ENCODE measurements at places on chromosomes 3 and 15.

GRCh38 chr15:83208367-83208661 lies 691 bp upstream of the HDGFL3 start:
- DNase-seq, result no peak

- peak; percentile 2 for DNase-seq
Measured at GRCh38 chr15:38254051-38254883, 1.6 kb downstream of the SPRED1 start.

- DNase-seq, result no peak
Measured at GRCh38 chr15:52104532-52105004, 8.0 kb downstream of the BCL2L10 start.

DNA sequence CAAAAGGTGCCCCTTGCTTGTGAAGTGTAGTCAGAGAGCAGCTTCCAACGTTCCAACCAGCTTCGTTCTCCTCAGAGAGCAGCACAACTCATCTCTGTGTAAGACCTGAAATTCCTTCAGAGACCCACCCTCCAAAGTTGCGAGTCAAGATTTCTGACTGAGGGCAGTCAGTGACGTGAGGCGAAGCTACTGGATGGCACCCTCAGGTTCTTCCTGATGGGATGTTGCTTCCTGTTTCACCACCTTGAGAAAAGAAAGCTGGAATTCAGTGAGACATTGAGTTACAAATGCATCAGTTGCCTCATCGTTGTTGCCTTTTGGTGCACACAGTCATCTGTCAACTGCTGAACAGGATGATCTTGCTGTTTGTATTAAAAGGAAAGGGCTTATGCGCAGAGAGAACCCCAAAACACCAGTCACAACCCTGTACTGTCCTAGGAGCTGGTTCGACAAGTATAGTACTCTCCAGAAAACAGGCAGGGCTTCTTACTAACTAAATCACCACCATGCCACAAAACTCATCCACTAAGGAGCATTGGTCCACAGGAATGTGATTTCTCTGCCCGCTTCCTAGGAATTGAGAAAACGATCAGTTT lies at the start of gene CERS3:
CERS3 (minus strand) TSS at position 118 of the 596 bp plus-strand sequence. CDS start 27,101 bp downstream, outside the sequence.
- no peak for DNase-seq

GRCh38 chr15:43516185-43516584 lies 1.2 kb upstream of the MAP1A start:
- DNase-seq, result no peak

- DNase-seq, result no peak
Measured at GRCh38 chr3:128502712-128503111, 9.7 kb upstream of the GATA2 start.

DNA sequence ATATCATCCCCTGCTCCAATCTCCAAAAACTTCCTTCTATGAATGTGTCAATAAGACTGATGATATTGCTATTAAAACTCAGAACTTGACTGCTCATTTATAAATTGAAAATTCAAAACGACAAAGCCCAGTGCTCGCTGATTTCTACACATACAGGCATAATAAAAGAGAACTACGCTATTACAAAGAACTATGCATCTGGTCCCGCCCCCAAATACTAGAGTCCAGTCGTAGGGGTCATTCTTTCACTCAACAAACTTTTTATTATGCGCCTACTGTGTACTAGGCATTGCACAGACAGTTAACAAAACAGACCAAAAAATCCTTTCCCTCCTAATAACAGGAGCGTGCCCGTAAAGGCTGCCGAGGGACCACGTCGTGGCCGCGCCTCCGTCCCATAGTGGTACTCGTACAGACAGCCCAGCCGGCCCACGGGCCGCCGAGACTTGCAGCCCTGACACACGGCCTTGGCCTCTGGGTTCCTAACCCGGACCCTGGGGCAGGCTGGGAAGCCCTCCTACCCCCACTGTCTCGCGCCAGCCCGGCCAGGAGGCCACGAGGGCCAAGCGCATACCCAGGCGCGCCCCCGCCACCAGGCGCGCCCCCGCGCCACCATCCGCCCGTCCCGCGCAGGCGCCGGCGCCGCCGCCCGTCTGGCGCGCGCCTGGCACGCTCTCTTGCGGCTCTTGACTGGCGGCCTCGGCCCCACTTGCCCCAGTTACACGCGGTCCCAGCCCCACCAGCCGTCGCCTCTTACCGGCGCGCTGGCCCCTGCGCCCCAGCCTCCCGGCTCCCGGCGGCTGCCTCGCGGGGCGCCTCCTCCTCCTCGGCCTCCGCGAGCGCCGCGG lies 757 bp downstream of the AVEN start:
- DNase-seq, result peak; percentile 71

- no peak for DNase-seq
Measured at GRCh38 chr3:105228696-105229095, 138.0 kb upstream of the ALCAM start.

DNA sequence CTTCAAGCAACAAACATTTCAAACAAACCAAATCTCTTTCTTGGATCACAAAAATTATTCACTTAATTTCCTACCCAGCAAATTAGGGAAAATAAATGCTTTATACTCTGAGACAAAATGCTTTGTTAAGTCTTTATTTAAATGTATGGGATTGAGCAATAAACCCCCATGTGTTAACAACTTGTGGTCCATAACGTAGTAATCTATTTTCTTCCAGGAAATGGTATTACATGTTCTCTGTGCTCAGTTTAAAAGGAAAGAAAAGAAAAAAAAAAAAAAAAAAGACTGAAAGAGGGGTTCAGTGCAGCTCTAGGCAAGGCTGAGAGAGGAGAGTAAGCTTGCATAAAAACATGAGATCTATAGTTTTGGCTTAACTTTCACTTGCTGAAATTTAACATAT lies 102.3 kb downstream of the PIK3CB start:
- DNase-seq, result no peak

DNA sequence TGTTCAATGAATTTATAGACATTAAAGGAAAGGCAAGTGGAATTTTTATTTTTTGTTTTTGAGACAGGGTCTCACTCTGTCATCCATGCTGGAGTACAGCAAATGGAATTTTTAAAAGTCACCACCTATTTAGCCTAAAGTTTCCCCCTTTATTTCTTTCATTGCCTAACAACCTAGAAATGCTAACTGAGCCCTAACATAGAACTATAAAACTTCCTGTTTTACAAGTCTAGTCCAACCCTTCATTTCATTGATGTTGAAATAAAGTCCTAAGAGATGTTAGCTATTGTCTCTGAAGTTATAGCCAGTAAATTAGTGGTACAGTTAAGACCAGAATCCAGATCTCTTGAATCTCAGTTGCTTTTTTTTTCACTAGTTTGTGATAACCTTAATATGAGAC lies 39.0 kb downstream of the MAPK6 start:
- DNase-seq, result no peak

- DNase-seq, result no peak
Measured at GRCh38 chr3:169594402-169594801, 69.1 kb downstream of the MECOM start.

DNA sequence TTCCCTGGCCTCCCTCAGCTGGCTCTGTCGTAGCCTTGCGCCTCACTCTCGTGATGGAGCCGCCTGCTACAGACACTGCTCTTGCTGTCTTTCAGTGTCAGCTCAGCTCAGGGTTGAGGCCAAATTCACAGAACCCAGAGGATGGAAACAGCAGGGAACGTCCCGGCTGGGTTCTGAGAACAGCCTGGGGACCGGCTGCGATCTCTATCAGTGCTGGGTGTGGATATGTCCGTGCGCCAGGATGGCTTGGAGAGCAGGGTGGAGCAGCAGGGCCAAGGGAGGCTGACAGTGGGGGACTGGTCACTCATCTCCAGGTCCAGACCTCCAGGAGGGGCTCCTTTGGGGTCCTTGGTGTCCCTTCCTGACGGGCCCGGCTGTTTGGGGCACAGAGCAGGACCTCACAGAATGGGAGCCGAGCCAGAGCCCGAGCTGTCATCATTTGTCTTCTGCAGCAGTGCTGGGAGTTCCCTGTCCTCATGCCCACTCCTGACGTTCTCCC lies 18.4 kb downstream of the KLF15 start:
- no peak for DNase-seq

DNA sequence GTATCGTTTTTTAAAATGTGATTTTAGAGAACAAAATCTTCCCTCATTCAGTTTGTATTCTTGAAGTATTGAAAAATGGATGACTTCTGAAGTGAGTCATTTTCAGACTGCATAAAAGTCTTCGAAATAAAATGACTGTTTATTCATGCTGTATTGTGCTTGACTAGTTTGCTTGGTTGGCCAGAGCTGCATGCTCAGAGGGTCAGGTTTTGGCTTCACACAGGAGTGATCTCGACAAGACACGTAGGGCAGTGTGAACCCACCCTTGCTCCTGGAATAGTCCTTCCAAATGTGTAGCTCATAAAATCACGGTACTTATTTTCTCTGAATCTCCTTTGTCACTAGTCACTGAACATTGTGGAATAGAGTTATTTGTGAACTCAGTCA lies 73.3 kb downstream of the FNDC3B start:
- DNase-seq, result no peak

- DNase-seq, result no peak
Measured at GRCh38 chr15:52786436-52787122, 3.6 kb downstream of the ONECUT1 start.

DNA sequence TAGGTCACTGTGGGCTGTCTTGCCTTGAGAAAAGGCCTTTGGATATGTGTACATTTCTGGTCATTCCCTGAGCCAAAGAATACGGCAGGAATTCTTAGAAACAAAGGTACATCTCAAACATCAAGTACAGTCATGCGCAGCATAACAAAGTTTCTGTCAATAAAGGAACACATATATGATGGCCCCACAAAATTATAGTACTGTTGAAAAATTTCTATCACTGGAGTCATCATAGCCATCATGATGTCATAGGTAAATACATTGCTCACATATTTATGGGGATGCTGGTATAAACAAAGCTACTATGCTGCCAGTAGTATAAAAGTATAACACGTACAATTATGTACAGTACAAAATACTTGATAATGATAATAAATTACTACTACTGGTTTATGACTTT lies 38.9 kb upstream of the NECTIN3 start:
- no peak for DNase-seq
